ENCODE measurements at places on chromosomes 13 and 19.

GRCh38 chr13:110517505-110518225, 43.9 kb downstream of the RAB20 start:
- DNase-seq: no peak

DNA sequence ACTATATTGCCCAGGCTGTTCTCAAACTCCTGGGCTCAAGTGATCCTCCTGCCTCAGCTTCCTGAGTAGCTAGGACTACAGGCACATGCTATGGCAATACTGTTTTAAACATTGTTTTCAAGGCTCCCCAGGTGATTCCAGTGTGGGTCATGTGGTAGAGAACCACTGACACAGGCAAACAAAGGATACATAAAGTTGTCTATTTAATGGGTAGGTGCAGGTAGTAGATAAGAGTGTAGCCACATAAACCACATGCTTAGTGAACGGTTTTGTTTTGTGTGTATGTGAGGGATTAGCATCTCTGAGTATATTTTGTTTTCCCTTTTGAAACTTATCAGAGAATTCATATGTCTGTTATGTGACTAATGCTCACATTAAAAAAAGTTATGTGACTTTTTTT, 36.7 kb downstream of the USPL1 start:
- DNase-seq: no peak

- no peak for DNase-seq
Observed at GRCh38 chr19:33604651-33605050, 17.1 kb upstream of the CHST8 start.

DNA sequence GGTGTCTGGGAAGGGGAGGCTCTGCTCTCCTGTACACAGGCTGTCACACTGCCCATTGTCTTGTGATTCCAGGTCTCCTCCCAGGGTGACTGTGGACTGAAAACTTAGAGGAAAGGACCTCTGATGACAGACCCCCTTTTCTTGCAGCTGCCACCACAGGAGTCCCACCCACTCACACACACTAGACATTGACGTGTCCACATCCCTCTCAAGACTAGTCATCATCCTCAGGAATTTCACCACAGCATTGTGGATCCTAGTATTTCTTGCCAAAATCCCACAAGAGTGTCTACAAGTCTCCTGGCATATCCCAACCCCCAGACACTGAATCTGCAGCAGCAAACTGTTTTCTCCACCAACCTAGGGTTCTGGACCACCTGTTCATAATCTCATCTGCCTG, 5.3 kb downstream of the ZNF85 start:
- no peak for DNase-seq

DNA sequence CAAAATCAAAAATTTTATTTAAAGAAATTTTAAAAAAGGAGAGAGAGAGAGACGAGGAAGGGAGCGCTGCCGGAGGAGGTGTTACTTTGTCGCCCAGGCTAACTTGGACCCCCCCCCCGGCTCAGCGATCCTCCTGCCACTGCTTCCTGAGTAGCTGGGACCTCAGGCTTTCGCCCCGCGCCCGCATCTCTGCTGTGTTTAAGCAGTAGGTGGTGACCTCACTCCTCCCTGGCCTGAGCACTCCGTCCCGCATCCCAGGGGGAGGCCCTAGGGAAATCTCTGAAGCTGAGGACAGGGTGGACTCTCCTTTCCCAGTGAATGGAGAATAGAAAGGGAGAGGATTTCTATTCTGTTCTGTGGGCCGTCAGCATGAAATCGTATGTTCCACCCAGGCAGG, 485 bp upstream of the ZNF845 start:
- peak; percentile 40 for DNase-seq

GRCh38 chr19:1644070-1644469, 8.3 kb downstream of the TCF3 start:
- no peak for DNase-seq

DNA sequence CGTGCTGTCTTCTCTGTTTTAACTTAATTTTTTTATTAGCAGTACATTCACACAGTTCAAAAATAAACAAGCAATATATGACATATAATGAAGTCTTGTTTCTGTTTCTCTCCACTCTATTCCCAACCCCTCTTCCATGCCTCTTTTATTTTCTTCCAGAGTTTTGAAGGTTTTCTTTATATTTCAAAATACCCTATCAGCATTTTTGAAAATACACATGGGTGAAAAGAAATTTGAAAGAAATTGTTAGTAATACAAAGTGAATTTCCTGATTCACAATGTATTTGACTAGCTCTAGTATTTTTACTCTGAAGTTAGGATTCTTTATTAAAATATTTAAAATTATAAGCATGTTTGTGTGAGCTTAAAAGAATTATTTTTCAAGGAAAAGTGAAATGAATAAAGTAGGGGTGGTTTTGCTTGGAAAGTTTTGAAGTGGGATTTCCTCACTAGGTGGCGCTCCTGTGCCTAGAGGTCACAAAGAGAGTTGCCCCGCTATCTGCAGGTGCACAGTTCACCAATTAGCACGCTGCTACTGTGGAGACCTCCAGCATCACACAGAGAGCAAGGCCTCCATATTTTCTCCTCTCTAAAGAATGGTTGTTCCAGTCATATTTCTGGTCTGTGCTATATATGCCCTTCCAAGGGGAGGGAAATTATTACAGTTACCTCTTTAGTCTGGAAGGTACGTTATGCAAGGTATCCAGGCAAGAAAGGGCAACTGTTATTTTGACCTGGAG, 37.6 kb downstream of the SOX21 start:
- peak; percentile 51 for DNase-seq

- DNase-seq: no peak
Observed at GRCh38 chr13:113021811-113022210, 52.8 kb downstream of the MCF2L start.

DNA sequence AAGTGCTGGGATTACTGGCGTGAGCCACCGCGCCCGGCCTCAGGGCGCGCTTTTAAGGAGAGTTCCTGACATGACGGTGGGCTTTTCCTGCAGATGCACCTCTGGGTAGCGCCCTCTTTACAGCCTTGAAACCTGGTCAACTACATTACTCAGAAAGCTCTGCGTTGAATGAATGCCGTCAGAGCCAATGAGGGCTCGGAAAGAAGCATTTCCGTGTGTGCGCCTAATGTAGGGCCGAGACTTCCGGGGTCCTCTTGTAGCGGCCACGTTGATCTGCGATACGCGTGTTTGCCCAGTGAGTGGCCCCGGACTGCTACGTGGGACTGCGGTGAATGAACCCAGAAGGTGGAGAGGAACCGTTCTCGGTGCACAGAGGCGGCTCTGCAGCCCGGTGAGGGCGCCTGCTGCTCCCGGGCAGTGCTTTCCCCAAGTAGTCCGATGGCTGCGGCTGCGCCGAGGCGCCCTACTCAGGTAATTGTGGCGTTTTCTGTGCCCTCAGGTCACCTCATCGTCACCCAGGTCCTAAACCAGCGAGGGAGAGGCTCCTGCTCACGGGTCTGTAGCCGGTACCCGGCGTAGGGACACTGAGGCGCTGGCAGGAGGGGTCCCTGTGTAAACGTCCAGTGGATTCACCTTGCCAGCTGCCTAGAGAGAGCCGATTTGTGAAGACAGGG, 4.9 kb upstream of the ZNF552 start:
- DNase-seq: peak; percentile 73

- no peak for DNase-seq
Observed at GRCh38 chr19:15702534-15702930, 25.3 kb upstream of the OR10H2 start.

All from activated CD4-positive, CD25-positive, alpha-beta regulatory T cell treated with anti-CD3 and anti-CD28 coated beads, Interleukin-2, amount 50 U/mL, for 72 hours (primary cell).